Stimulated activated CD4-positive, alpha-beta T cell treated with anti-CD3 and anti-CD28 coated beads, Interleukin-15, amount 100 ng/mL, for 1 hour (primary cell): ENCODE measurements at places on chromosomes 6 and 20.

- no peak for DNase-seq
These were observed 79.7 kb upstream of the AFDN start for GRCh38 chr6:167746975-167747374.

DNA sequence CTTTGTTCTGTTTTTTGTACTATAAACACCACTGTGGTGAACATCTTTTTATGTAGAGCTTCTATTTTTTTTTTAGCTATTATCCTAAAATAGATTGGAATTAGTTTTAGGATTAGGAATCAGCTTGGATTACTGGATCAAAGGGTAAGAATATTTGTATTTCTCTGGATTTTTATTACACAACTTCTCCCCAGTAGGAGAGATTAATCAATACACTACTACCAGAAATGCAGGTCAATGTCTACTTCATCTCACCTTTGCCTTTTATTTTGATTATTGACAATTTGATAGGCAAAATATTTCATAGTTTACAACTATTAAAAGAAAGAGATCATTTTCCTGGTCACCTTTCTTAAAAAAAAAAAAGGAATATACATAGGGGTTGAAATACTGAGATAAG is 191.9 kb downstream of the TSHZ2 start:
- DNase-seq = no peak

GRCh38 chr20:17541596-17541995 is 10.4 kb upstream of the BFSP1 start:
- no peak for DNase-seq

GRCh38 chr6:31734821-31735406 is 1.4 kb downstream of the CLIC1 start:
- peak; percentile 24 for DNase-seq

DNA sequence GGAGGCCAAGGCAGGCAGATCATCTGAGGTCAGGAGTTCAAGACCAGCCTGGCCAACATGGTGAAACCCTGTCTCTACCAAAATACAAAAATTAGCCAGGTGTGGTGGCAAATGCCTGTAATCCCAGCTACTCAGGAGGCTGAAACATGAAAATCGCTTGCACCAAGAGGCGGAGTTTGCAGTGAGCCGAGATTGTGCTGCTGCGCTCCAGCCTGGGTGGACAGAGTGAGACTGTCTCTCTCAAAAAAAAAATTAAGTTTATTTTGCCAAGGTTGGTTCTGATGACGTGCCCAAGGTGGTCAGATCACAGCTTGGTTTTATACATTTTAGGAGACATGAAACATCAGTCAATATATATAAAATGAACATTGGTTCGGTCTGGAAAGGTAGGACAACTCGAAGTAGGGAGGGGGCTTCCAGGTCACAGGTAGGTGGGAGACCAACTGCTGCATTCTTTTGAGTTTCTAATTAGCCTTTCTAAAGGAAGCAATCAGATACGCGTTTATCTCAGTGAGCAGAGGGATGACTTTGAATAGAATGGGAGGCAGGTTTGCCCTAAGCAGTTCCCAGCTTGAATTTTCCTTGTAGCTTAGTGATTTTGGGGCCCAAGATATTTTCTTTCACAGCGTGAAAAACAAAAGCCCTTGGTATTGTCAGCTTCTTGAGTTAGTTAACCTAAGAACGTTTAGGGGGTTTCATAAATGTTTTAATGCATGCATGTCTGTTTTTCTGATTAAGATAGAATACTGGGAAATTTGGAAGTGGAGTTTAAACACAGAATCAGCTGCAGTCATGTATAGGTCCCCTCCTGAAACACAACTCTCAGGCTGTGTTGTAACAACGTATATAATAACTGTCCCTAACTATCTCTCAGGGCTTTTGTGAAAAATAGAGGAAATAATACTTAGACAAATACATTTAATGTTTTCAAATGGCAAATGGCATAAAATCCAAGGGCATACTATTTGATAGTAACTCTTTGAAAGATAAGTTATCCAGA is 16.7 kb downstream of the ACOT13 start:
- no peak for DNase-seq

DNA sequence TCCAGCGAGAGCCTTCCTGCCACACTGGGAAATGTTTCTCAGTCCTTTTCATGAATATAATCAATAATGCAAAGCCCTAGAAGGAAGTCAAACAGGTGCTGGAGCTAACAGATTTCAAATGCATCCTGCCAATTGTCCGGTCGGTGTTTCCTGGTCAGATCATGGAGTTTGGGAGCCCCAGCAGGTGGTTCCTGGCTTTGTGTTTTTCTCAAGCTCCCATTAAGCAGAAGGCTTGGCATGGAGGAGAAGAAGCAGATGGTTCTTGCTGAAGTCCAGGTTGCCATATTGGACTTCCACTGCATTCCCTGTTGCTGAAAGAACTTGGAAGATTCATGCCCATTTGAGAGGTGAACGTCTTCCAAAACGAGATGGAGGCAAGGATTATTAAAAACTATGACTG is 68.6 kb downstream of the GFOD1 start:
- no peak for DNase-seq

DNA sequence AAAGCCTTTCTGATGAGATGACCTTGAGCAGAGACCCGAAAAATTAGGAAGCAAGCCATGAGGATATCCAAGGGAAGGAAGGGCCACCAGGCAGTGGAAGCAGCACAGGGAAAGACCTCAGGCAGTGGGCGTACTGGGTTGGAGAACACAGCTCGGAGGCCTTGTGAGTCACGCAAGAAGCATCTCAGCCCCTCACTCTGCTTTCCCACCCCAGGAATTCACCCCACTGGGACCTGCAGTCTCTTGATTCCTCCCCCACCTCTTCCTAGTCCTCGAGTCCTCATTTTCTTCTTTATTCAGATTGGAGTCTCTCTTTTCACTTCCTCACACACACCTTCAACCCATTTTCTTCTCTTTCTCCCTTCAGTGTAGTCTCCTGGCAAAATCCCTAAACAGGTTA is 27.0 kb downstream of the RPRD1B start:
- no peak for DNase-seq

- no peak for DNase-seq
These were observed 25.1 kb downstream of the LOC128125822 start for GRCh38 chr6:63597141-63598048.

DNA sequence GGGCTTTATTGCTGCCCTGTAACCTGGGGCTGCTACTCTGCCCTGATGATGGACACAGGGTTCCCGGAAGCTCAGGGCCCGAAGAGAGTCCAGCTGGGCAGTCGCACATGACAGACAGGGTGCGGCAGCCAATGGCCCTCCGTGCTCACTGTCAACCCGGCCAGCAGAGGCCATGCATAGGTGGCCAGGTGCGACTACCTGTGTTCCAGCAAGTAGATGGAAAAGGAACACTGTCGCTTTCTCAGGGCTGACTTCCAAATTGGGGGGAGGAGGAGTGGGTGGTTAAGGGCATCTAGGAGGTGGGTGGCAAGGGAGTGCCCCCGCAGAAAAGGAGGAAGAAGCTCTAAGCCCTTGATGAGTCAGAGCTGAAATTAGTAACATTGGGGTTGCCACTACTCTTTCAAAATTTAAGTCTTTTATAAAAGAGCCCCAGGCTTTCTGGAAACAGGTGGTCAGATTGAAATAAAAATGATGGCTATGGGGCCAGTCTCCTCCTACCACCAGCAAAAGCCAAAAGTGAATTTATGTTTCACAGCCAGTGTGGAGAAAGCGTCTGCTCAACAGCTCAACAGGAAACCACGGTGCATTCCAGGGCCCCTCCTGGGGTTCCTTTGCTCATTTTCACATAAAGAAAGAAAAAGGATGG is 2.3 kb upstream of the RAMACL start:
- DNase-seq = no peak

DNA sequence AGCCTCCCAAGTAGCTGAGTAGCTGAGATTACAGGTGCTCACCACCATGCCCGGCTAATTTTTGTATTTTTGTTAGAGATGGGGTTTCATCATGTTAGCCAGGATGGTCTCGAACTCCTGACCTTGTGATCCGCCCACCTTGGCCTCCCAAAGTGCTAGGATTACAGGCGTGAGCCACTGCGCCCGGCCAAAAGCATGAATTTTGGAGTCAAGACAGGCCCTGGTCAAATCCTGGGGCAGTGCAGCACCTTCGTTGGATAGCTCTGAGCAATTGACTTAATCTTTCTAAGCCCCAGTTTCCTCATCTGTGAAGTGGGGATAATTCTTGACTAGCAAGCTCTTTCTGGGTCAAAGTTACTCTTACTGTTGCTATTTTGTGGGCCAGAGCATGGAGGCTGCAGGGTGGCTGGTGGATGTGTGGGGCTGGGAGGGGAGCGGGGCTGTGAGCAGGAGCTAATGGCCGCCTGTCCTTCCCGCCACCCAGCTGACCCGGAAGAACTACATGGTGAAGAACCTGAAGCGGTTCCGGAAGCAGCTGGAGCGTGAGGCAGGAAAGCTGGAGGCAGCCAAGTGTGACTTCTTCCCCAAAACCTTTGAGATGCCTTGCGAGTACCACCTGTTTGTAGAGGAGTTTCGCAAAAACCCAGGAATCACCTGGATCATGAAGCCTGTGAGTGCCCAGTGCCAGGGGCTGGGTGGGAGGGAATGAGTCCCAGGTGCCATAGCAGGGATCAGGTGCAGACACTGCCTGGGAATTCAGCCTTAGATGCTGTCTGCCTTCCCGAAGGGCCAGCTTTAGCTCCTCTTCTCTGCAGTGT is 39.0 kb downstream of the TTLL9 start:
- DNase-seq = no peak

- no peak for DNase-seq
These were observed 140.3 kb downstream of the NFATC2 start for GRCh38 chr20:51402201-51402600.

GRCh38 chr6:102197211-102197610 is 803.7 kb downstream of the GRIK2 start:
- no peak for DNase-seq

DNA sequence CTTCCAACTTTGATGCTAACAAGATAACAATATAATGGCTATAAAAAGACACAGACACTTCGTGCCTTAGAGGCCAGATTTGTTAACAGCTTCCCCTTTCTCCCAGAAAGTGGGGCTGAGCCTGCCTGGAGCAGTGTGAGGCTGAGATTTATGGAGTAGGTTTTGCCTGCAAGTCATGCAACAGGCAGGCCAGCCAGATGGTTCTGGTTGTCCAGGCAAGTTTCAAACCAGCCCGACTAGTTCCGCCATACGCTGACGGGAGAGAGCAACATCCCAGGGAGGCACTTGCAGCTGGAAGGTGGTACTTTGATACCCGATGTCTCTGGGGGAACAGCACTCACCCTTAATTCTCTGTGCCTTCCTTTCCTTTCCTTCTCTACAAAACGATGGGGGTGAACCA is 81.3 kb upstream of the NAA20 start:
- DNase-seq = no peak

DNA sequence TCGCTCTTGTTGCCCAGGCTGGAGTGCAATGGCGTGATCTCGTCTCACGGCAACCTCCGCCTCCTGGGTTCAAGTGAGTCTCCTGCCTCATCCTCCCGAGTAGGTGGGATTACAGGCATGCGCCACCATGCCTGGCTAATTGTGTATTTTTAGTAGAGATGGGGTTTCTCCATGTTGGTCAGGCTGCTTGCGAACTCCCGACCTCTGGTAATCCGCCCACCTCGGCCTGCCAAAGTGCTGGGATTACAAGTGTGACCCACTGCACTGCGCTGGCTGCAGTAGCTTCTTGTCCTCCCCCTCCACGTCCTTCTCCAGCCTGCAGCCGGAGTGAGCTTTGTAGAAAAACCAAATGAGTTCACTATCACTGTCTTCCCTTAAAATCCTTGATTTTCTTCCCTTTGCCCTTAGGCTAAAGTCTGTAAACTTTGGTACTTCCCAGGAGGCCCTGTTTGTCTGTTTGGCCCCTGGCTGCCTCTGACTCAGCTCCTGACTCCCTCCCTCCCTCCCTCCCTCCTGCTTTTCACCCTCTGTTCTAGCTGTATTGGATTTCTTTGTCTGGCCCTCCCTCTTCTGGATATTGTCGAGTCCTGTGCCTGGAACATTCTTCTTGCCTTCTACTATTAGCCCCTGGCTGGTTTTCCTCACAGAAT is 12.9 kb downstream of the PARD6B start:
- DNase-seq = no peak

GRCh38 chr6:108736002-108736361 is 112.2 kb upstream of the ARMC2 start:
- DNase-seq = no peak

DNA sequence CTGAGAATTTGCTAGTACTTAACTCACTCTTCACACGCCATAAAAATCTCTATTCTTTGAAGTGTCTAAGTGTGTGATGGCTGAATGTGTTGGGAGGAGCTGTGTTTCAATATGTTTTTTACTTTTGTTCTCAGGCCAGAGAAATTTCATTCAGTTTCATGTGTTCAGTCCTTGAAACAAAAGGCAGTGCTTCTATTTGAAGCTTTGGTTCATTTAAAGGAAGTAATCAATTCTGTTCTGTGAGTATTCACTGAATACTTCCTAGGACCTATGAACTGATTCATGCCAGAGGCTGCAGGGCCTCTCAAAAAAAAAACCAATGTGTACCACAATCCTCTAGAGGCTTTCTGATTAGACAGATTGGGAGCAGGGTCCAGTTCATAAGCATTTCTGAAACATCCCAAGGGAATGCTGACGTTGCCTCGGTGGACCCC is 12.4 kb upstream of the F13A1 start:
- no peak for DNase-seq

GRCh38 chr20:33796907-33797544 is 14.1 kb upstream of the CHMP4B start:
- DNase-seq = no peak

GRCh38 chr20:61295249-61295648 is 43.2 kb downstream of the CDH4 start:
- DNase-seq = no peak

DNA sequence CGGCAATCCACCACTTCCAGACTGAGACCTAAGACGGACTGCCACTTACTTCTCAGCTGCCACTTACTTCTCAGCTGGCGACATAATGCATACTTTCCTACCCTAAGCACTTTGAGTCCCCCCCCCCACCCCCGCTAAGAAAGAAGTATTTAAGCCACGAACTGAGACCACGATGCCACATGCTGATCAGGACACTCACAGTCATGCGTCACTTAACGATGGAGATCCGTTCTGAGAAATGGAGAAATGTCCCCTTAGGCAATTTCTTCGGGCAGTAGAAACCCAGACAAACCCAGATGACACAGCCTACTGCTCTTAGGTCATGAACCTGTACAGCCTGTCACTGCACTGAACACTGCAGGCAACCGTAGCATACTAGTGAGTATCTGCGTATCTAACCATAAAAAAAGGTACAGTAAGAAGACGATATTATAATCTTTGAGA is 690 bp downstream of the IFNGR1 start:
- DNase-seq = no peak

GRCh38 chr6:157438611-157439111 is 57.7 kb downstream of the ZDHHC14 start:
- DNase-seq = no peak

- no peak for DNase-seq
These were observed 83.4 kb downstream of the ADGRB3 start for GRCh38 chr6:68718385-68719073.
